ENCODE measurements at places on chromosomes 3 and 15.

DNA sequence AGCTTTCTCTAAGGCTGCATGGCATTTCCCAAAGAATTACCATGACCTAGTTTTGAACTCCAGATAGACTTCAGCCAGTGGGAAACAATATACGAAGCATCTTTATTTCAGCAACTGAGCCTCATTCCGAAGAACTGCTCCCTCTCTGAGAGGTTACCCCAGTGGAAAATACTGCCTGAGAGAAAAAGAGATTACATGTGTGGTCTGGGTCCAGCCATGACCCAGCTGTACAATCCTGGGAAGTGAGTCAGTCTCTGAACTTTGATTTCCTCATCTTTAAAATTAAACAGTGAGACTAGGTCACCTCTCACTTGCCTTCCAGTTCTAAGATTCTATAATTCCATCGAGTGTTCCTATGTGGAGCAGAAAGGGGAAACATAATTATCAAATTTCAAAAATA lies 42.4 kb downstream of the TNIK start:
- peak; percentile 94 for DNase-seq

DNA sequence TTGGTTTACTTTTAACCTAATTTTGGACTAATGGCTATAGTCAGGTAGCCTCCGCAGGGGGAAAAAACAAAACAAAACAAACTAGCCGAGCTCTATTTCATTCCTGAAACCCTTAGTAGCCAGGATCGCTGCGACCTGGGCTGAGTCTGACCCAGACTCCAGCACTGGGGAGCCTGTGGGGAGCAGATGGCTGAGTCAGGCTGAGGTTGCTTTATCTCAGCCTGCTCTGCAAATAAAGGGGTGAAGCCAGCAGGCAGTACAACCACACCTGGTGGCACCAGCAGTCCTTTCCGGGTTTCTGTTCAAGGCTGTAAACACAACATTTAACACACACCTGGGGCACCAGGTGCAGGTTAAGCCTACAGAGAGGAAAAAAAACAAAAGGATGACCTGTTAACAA lies 27.3 kb downstream of the ABHD2 start:
- no peak for DNase-seq

- no peak for DNase-seq
Measured at GRCh38 chr15:93861956-93862741, 369.2 kb upstream of the MCTP2 start.

DNA sequence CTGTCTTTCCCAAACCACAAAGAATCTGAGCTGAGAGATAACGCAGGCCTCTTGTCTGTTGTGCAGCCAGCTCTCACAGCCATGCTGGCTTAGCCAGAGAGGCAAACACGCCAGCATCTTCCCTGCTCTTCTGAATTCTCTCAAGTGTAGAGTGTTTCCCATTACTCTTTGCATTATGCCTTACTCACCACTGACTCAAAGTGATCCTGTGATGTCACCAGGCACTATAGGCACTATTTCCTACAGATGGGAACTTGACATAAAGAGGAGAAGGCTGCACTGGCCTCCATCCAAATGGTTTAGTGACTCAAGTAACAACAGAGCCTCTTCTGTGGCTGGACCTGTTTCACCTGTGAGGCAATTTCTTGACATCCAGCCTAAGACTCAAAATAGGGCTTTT lies 44.4 kb downstream of the PDZRN3 start:
- DNase-seq = peak; percentile 90

Measured in amniotic epithelial cell (primary cell).